Iris pigment epithelial cell (primary cell): ENCODE measurements at places on chromosomes 4 and X.
A peak's percentile ranks its signal among the peaks of the same experiment; 100 is the strongest.

GRCh38 chrX:45712067-45712466 is 511.4 kb upstream of the DIPK2B start:
- DNase-seq = peak; percentile 78

DNA sequence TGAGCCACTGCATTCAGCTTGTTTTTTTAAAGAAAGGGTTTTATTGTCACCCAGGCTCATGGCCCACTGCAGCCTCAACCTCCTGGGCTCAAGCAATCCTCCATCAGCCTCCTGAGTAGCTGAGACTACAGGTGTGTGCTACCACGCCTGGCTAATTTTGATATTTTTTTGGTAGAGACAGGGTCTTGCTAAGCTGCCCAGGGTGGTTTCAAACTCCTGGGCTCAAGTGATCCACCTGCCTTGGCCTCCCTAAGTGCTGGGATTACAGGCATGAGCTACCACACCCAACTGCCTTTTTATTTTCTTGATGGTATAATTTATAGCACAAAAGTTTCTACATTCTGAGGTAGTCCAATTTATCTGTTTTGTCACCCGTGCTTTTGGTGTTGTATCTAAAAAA is 38.9 kb downstream of the SAT1 start:
- no peak for DNase-seq

DNA sequence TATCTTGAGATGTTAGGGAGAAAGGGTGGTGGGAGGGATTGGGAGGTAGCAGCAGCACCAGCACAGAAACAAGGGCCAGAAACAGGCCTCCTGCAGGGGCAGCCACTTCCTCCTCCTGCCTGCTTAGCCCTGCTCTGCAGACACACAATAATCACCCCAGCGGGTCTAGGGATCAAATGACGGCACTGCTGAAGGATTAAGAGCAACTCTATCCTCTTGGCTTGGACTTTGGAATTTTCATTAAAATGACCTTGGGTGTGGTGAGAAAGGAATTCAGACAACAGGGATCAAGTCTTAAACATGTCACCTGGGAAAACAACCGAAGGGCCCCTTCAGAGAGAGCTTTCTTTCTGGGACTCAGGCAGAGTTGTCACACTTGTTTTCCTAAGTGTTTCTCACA is 353.4 kb downstream of the SPRY1 start:
- peak; percentile 44 for DNase-seq

DNA sequence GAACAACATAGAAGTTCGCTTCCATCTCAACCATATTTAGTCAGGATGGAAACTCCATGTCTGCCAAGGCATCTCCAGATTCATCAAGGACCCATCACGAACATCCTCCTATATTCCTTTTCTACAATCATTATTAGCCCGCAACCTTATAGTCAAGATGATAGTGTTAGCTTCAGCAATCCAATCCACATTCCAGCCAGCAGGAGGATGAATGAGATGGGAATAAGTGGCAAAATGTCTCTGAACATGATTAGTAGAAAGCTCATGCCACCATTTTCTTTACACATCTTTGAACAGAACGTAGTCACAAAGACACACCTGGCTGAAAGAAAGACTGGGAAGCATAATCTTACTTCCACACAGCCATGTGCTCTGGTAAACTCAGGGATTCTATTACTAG is 18.6 kb upstream of the NR0B1 start:
- no peak for DNase-seq

DNA sequence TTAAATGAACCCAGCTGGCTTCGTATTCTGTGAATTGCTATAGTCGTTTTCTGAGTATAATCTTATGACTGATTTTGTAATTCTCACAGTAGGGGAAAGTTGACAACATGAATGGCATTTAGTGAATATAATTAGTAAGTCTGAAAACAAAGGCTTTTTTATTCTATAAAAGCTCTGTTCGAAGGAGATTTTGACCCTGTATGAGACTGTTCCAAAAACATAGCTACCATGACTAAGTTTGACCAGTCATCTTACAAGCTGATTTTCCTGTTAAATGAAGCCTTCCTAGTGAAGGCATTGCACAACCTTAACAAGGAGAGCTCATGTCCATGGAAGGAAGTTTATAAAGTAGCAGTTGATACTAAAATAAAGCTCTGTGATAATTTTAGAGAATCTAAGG is 242.3 kb downstream of the RPA4 start:
- peak; percentile 50 for DNase-seq

DNA sequence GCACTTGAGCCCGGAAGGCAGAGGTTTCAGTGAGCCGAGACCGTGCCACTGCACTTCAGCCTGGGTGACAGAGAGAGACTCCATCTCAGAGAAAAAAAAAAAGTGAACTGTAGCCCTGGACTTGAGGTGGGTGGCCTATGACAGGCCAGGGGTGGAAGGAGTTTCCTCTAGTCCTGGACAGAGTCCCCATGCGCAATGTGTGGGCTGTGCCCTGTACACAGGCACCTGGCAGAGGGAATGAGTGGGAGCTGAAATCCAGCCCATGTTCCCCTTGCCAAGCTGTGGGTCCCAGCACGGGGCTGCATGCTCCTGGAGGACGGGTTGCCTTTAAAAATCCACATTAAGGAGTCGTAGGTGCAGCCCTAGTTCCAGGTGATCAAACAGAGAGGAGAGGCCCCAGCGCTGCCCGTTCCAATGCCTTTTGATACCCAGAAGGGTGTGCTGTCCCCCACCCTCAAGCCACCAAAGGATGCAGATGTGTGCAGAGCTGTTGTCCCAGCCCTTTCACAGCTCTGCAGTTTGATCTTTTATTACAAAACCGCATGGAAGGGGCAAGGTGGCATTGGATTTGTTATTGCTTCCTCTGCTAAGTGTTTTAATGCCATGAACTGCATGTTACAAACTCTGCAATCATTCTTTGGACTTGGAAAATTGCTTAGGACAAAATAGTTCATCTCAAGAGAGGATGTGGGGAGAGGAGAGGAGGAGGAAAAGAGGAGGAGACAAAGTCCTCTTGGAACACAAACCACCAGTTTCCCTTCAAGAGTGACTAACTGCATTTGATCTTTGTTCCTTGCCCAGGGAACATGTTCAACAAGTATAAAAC is 38.0 kb upstream of the PDK3 start:
- no peak for DNase-seq

DNA sequence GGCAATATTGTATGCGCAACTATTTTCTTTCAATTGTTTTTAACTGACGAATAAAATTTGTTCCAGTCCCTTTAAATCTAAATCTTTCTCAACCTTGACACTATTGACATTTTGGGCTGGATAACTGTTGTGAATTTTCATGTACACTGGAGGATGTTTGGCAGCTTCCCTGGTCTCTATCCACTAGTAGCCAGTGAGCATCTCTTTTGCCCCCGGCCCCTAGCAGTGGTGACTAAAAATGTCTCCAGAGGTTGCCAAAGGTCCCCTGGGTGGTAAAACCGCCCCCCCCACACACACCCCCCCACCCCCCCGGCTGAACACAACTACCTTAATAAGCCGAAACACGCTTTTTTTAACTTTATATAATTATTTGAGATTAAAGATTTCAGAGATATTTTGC is 514 bp downstream of the FANCB start:
- DNase-seq = no peak

DNA sequence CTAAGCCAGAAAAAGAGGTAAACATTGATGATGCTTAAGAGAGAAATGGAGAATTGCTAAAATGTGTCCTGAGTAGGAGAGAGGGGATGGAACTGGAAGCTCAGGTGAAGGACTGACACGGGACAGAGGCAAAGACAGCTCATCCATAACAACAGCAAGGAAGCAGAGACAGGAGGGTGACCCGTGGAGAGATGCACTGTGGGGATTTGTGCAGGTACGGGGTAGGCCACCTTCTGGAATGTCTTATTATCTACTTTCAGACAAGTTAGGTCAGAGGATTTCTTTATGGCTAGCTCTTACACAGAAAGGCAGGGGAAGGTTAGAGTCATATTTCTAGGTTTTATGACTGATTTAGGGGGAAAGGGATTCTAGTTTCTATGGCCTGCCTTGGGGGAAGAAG is 31.7 kb downstream of the RXFP1 start:
- DNase-seq = no peak

DNA sequence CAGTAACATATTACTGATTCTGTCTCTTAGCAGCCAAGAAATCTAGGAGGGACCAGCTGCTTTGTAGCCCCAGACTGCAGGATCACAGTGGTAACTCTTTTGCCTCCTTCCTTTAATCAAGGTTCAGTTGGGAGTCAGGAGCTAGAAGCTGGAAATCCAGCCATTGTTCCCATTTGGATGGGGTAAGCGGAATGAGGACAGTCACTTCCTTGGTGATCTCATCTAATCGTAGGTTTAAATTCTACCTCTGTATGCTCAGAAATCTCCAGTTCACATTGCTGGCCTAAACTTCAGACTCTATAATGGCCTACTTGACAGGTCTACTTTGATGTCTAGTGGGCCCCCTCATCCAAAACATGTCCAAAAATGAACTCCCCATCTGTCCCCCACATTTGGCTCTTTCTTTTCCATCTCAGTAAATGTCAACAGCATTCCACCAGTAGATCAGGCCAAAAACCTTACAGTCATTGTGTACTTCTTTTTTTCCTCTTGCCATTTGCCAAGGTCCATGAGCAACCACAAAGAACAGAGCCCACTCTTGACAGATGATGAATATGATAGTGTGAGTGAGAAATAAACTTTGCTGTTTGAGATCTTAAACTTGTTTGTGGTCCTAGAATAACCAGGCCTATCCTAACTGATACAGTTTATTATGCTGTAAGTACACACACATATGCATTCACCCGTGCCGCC is 40.1 kb downstream of the WWC2 start:
- DNase-seq = peak; percentile 25

DNA sequence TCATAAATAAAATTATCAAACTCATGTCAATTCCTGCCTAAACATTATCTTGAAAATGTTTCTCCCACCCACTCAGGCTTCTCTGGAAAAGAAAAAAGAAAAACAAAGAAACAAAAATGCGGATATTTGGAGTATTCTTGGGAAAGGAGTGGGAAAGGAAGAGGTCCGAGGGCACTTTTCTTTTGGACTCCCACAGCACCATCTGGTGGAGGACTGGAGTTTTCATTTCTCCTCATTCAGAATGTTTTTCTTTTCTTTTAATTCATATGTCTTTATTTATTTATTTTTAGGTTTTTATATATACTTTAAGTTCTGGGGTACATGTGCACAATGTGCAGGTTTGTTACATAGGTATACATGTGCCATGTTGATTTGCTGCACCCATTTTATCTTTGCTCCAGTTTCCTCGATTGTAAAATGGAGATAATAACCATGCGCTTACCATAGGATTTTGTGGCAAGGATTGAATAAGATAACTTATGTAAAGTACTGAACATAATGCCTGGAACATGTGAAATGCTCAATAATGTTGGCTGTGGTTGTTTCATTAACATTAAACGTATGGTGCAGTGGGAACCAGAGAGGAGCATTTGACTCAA is 8.0 kb upstream of the KCNE5 start:
- DNase-seq = peak; percentile 13

DNA sequence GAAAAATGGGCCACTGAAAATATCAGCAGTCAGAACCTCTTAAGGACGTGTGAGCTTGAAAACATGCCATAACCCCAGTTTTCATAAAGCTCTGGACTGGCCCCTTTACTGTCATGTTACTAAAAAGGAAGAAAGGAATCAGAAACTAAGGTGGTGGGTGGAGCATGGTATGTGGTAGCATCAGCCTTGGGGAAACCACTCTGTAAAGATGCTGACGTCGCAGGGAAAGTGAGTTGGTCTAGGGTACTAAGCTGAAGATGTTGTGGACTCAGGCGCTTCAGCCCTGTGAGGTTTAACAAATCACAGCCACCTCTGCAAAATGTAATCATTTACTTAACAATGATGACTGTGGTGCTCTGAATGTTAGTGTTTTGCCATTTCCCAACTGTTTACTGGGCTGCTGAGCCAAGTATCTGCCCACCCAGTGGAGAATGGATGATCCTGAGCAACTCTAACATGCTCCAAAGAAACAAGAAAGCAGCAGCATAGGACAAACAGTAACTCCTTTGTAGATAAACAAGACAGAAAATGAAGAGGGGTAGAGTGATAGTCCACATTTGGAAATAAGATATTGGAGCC is 33.4 kb downstream of the C4orf54 start:
- no peak for DNase-seq

GRCh38 chr4:175246941-175247340 is 328.8 kb downstream of the ADAM29 start:
- DNase-seq = peak; percentile 82

DNA sequence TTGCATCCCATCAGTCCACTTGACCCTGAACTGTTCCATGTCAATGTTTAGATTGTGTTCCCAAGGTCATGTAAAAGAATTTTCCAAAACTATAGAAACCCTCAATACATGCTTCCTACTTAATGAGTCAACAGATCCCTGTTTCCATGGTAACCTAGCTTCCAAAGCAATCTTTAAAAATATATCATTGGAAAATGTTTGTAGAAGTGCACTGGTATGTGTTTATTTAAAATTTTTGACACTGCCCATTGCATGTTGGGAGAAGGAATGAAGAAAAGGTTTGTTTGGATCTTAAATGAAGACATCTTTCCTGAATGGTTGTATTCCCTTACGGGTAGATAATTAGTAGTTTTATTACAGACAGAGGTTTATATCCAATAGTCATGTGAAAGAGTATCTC is 345.3 kb downstream of the GABRG1 start:
- no peak for DNase-seq

- peak; percentile 48 for DNase-seq
These were observed 41.0 kb upstream of the GATB start for GRCh38 chr4:151801547-151802516.

GRCh38 chrX:130788786-130789581 is 114.0 kb downstream of the ENOX2 start:
- no peak for DNase-seq

DNA sequence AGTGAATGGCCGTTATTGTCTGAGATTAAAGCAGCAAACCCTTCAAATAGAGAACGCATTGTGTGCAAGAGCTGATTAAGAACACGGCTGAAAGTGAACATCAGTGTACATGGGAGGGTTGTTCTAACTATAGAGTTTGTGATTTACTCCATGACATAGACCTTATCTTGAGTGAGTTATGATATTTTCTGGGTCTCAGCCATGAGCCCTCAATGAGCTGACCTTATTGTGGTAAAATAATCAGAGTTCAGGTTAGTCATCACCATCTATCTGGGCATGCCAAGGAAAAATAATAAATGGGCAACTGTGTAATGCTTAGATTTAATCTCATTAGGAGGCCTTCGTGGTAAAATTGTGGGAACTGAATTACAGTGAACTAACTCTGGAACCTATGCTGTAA is 33.2 kb upstream of the CLDN24 start:
- peak; percentile 60 for DNase-seq

GRCh38 chr4:33931026-33931425 is 2313.3 kb downstream of the ARAP2 start:
- DNase-seq = no peak

GRCh38 chr4:129641179-129641578 is 545.2 kb downstream of the C4orf33 start:
- DNase-seq = peak; percentile 50
